ENCODE measurements at places on chromosomes 2 and 18.

DNA sequence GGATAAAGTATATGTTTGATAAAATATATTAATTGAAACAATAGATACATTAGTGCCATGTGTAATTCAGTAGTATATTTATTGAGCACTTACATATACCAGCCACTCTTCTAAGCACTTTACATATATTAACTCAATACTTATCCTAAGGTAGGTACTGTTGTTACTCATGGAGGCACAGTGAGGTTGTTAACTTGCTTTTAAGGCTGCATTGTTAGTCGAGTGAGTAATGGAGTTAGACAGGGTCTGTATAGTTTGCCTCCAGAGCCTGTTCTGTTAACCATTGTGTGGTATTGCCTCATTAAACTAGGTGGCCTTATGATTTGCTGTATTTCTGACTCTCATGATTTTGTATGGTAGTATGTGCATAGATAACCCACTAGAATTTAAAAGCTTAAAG lies 44.2 kb downstream of the LCLAT1 start:
- DNase-seq = no peak

DNA sequence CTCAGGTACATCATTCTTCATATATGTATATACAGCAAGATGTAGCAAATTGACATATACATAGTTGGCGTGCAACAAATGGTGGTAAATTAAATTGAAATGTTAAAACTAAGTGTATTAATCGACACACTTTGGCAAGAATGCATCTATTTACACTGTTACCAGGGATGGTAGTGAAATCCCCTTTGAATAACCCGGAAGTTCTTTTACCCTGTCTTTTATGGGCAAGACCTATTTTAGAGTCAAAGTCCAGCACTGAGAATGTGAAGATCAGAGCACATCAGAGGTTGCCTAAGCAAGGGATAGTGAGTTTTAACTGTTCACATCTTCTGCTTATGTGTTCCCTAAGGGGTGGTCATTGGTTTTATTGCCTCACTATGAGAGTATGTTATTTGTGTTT lies 7.6 kb upstream of the TMEFF2 start:
- DNase-seq = no peak

DNA sequence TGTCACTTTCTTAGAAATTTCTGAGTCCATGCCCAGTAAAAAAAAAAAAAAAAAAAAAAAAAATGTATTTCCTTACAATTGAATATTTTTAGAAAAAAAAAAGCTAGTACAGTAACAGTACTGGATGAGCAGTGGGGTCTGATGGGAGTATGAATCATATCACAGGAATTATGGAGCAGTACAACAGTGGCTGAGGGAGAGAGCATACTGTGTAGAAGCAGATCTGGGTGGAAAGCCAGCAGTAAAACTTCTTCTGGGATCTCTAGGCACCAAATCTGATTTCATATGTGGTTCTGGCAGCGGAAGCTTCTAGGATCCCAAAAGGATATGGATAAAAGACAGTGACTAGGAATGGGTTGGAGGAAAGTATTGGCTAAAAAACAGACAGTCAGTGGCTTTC lies 414.9 kb upstream of the FSHR start:
- DNase-seq = no peak

DNA sequence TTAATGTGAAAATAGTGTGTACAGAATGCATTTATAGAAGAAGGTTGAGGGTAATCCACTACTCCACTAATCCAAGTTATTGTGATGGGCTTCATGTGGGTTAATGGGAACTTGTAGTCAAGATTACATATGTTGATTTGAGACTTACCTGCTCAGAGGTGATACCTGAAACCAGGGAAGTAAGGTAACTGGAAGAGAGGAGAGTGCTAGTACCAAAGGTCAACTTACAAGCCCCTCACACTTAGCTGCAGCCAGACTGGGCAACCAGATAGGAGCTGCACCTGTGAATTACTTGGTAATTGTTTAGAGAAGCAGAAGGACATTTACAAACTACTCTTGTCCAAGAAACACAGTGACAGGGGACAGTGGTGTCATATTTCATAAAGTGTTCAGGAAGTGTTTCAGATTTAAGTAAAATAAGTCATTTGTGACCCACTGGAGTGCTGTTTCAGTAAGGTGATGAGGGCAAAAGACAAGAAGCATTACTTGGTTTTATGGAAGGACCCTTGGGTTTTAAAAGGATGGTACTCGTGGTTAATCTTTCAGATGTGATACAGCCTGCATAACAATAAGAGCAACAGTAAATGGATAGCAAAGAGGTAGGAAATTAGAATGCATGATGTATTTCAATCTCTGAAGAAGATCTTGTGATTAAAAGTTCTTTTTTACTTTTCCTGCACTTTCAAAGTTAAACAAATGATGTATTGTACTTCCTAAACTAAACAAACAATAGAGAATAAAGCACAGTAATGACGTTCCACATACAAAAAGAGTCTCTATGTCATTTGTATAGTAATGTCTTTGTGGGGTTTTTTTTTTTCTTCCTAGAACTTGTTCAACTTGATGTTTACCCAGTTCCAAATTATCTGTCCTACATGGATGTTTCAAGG lies 189.3 kb downstream of the PHLPP1 start:
- DNase-seq = no peak

- no peak for DNase-seq
Observed at GRCh38 chr18:37393221-37393827, 172.3 kb downstream of the CELF4 start.

DNA sequence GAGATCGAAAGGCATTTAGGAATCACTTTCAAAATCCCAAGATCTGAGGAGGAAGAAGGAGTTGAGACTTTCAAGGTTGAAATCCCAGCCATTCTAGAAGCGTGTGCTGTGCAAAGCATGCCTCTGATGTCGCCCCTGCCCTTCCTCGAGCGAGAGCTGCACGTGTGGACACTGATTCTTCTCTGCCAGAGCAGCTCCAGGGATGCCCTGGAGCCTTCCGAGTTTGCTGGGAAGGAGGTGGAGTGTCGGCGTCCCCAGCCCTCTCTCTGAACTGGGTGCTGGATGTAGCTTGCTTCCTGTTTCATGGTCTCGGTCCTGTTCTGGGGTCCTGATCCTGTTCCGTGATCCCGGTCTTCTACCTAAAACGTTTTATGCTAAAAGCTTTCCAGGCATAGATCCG lies 76.1 kb downstream of the TWIST2 start:
- DNase-seq = no peak
